Activated CD4-positive, alpha-beta memory T cell treated with anti-CD3 and anti-CD28 coated beads for 36 hours (primary cell): ENCODE measurements at places on chromosomes 7 and 10.

DNA sequence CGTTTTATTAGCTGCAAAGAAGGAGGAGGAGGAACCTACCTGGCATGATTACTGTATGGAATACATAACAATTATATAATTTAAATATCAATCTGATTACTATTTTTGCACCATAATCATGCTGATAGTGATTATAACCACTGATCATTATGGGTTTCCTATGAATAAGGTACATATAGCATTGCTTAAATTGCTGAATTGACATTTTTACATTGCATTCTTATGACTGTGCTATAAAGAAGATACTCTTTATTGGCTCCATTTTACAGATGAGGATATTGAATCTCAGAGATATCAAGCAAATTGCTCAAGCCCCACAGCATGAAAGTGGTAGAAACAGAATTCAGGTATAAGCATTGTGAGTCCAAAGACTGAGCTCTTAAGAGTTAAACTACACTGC lies 23.1 kb downstream of the DKK1 start:
- no peak overlapping the region for H3K27ac ChIP-seq
- no peaks in the 10 kb centered on the region for H3K36me3 ChIP-seq
- H3K4me3 ChIP-seq, result no peak overlapping the region
- DNase-seq, result no peak
- H3K27me3 ChIP-seq, result no peaks in the 10 kb centered on the region

DNA sequence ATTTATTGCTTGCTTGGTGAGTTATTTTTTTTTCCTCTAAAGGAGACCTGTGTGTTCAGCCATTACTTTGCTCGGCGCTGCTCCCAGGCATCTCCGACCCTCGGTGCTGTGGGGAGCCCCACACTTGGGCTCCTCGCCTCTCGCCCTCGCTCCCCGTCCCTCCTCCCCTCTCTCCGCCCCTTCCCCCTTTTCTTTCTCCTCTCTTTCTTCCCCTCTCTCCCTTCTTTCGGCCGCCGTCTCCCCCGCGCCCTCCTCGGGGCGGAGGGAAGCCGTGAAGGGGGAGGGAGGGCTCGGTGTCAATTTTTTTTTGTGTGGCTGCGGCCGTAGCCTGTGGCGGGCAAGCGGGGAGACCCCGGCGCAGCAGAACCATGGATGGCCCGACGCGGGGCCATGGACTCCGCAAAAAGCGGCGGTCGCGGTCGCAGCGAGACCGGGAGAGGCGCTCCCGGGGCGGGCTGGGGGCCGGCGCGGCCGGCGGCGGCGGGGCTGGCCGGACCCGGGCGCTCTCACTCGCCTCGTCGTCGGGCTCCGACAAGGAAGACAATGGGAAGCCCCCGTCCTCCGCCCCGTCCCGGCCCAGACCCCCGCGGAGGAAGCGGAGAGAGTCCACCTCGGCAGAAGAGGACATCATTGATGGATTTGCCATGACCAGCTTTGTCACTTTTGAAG lies 1.1 kb downstream of the AUTS2 start:
- H3K27me3 ChIP-seq, result peaks cover 22% of the 10 kb centered on the region
- peaks cover 12% of the 10 kb centered on the region for H3K4me1 ChIP-seq
- H3K4me3 ChIP-seq, result peak overlapping the region; percentile 70
- H3K36me3 ChIP-seq, result no peaks in the 10 kb centered on the region

GRCh38 chr10:50316695-50317648 lies 65.7 kb upstream of the ASAH2 start:
- H3K4me3 ChIP-seq, result no peak overlapping the region
- peaks cover 28% of the 10 kb centered on the region for H3K36me3 ChIP-seq
- no peak overlapping the region for H3K27ac ChIP-seq
- peaks cover 13% of the 10 kb centered on the region for H3K4me1 ChIP-seq

DNA sequence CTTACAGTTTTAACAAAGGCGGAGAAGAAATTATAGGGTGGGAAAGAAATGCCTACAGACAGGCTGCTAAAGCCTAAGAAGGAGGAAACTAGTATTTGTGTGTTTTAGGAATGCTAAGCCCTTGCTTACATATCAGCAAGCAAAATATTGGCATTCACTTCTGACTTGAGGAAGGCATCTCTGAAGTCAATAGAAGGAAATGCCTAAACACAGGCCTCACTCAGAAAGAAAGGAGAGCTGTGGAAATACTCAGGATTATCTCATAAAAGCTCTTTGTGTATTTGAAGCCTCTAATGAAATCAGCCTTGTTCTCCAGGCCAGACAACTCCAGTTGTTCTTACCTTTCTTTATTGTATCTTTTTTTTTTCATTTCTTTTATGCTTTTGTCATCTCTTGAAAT lies 158.0 kb downstream of the AUTS2 start:
- no peak overlapping the region for H3K27ac ChIP-seq
- no peaks in the 10 kb centered on the region for H3K4me1 ChIP-seq
- no peaks in the 10 kb centered on the region for H3K36me3 ChIP-seq

DNA sequence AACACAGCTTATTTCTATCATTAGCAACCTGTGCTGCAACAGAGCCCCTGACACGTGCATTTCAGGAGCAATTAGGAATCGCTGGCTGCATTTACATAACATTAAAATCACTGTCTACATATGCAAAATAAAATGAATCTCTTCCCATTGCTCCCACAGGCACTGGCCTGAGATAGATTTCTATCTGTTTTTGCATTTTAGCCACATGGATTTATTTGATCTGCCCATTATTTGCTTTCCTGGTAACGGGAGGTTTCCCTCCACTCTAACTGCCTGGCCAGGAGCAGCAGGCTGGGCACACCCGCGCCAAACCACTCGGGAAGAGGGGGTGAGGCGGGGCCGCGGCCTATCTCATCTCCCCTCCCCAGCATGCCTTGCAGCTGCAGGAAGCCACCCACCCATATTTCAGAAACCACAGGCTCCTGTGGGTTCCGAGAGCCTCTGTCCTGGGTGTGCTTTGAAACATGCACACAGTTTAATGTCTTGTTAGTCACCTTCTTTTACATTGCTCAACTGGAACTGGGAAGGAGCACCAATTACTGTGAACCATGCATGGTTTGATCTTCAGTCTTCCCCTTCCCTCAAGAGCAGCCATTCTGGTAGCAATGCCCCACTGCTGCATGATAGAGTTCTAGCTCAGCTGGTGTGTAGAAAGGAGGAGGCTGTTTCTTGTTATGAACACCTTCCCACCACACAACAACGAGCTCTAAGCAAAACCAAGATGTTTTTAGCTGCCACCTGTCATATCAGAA lies 37.7 kb upstream of the IKZF1 start:
- no peaks in the 10 kb centered on the region for H3K36me3 ChIP-seq
- H3K27me3 ChIP-seq, result no peaks in the 10 kb centered on the region
- H3K4me1 ChIP-seq, result peaks cover 96% of the 10 kb centered on the region
- H3K4me3 ChIP-seq, result peak overlapping the region; percentile 64
- peak overlapping the region; percentile 96 for H3K27ac ChIP-seq
- DNase-seq, result peak; percentile 90

- no peak overlapping the region for H3K4me3 ChIP-seq
- H3K36me3 ChIP-seq, result no peaks in the 10 kb centered on the region
- no peaks in the 10 kb centered on the region for H3K4me1 ChIP-seq
- no peaks in the 10 kb centered on the region for H3K27me3 ChIP-seq
- H3K27ac ChIP-seq, result no peak overlapping the region
Measured at GRCh38 chr7:94245500-94245899, 149.2 kb upstream of the COL1A2 start.

DNA sequence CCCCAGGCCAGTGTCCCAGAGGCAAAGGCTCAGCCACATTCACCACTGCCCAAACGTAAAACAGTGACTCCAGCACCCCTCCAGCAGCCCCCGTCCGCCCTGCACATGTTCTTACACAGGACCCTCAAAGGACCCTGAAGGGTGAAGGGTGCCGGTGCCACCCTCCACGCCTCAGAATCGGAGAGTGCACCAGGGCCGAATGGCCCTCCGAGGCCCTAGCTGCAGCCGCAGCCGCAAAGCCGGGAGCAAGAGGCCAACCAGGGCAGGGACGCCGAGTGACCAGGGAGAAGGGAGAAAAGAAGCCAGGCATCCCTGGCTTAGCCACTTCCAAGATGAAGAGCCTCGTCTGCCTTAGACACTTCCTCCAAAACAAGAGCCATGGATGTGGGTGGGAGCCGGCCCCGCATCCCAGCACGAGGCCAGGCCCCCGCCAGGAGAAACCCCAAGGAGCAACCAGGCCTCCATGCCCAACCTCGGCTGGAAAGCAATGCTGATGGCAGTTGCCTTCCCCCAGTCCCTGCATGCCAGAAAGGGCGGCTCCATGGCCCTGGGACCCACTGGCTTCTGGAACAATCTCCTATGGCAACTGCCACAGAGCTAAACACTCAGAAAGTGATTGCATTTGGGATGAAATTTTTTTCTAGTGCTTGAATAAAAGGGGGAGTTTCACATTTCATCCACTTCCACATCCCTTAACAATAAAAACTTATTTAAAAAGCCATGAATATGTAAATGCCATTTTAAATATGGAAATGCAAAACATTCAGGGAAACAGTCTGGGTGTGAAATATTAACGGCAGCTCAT lies 92.3 kb downstream of the MAD1L1 start:
- H3K4me1 ChIP-seq, result peaks cover 3% of the 10 kb centered on the region
- no peak overlapping the region for H3K27ac ChIP-seq
- DNase-seq, result no peak
- peaks cover 9% of the 10 kb centered on the region for H3K36me3 ChIP-seq
- no peaks in the 10 kb centered on the region for H3K27me3 ChIP-seq

DNA sequence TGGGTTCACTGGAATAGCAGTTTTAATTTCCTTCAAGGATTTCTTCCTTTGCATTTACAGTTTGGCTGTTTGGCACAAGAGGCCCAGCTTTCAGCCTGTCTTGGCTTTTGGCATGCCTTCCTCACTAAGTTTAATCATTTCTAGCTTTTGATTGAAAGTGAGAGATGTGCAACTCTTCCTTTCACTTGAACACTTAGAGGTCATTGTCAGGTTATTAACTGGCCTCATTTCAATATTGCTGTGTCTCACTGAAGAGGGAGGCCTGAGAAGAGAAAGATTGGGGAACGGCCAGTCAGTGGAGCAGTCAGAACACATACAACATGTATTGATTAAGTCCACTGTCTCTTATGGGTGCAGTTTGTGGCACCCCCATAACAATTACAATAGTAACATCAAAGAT lies 33.9 kb downstream of the PTTG1IP2 start:
- no peak overlapping the region for H3K4me3 ChIP-seq
- no peaks in the 10 kb centered on the region for H3K36me3 ChIP-seq
- no peak for DNase-seq
- H3K27me3 ChIP-seq, result no peaks in the 10 kb centered on the region

DNA sequence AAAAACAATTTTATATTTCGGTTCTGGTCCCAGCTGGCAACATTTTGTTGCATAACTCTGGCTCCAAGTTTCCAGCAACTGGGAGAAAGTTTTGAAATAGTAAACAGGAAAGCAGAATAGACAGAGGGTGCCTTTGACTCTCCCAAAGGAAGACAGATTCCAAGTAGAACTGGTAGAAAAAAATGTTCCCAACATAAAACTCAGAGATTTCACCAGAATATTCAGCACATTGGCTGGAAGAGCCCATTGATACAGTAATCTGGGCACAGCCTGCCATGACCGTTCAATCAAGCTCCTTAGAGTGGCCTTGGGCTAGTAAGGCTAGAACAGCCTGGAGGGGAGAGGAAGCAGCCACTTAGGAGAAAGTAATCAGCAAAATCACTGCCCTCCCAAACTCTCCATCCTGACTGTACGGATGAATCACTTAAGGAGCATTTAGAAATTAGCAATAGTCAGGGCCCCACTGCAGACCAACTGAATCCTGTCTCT lies 120.4 kb downstream of the CUBN start:
- DNase-seq, result no peak
- peaks cover 27% of the 10 kb centered on the region for H3K4me1 ChIP-seq
- no peak overlapping the region for H3K4me3 ChIP-seq
- peaks cover 6% of the 10 kb centered on the region for H3K36me3 ChIP-seq
- peaks cover 7% of the 10 kb centered on the region for H3K27me3 ChIP-seq

DNA sequence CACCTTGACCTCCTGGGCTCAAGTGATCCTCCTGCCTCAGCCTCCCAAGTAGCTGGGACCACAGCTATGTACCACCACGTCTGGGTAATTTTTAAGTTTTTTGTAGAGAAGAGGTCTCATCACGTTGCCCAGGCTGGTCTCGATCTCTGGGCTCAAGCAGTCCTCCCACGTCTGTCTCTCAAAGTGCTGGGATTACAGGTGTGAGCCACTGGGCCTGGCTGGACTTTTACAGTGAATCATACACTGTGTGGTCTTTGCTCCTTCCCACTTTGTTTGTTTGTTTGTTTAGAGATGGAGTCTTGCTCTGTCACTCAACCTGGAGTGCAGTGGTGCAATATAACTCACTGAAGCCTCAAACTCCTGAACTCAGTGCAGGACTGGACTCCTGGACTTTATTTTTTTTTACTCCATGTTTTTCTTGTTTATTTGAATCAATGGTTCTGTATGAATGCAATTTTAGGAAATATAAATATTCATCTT lies 12.5 kb downstream of the PPIA start:
- H3K36me3 ChIP-seq, result no peaks in the 10 kb centered on the region
- H3K4me1 ChIP-seq, result peaks cover 4% of the 10 kb centered on the region
- no peaks in the 10 kb centered on the region for H3K27me3 ChIP-seq
- no peak overlapping the region for H3K4me3 ChIP-seq
- DNase-seq, result no peak
- H3K27ac ChIP-seq, result no peak overlapping the region

DNA sequence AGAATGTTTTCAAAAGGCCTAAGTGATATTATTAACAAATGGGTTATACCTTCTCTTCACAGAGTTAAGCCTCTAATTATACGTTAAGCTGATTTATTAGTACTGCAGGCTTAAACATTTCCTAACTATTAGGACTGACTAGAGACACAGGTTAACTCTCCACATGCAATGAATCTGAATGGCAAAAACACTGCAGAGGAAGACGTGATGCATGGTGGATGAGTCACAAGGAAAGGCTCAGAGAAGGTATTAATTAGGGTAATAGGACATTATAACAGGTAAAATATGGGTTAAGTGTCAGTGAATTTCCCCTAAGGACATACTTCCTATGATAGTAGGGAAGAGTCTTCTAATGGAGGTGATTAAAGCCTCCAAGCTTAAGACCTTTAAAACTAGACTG lies 24.7 kb upstream of the SEM1 start:
- H3K36me3 ChIP-seq, result no peaks in the 10 kb centered on the region
- H3K4me1 ChIP-seq, result no peaks in the 10 kb centered on the region
- no peak overlapping the region for H3K27ac ChIP-seq
- no peak overlapping the region for H3K4me3 ChIP-seq

- no peaks in the 10 kb centered on the region for H3K36me3 ChIP-seq
- peaks cover 13% of the 10 kb centered on the region for H3K27me3 ChIP-seq
- no peaks in the 10 kb centered on the region for H3K4me1 ChIP-seq
- peak; percentile 37 for DNase-seq
Measured at GRCh38 chr7:18177815-18178660, 150.4 kb upstream of the PRPS1L1 start.

DNA sequence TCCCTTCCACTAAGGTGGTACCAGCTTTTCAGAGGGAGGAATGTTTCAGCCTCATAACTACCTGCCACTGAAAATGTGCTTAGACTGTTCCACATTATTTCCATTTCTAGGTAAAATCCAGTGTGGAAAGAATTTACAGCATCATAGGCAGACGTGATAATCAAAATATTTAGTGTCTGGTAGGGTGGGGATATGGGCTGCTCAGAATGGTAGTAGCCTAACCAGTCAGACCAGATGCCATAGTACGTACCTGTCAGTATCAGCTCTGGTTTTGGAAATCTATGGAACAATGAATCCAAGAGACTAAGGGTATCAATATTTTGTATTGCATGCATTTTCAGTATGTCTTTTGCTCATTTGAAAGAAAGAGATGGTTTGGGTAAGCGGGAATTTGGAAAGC lies 76.8 kb upstream of the APBB1IP start:
- no peaks in the 10 kb centered on the region for H3K36me3 ChIP-seq
- no peak overlapping the region for H3K4me3 ChIP-seq
- no peak overlapping the region for H3K27ac ChIP-seq
- DNase-seq, result no peak
- peaks cover 1% of the 10 kb centered on the region for H3K27me3 ChIP-seq
- peaks cover 11% of the 10 kb centered on the region for H3K4me1 ChIP-seq

GRCh38 chr10:102096449-102096848 lies 23.7 kb downstream of the LDB1 start:
- H3K4me3 ChIP-seq, result no peak overlapping the region
- DNase-seq, result no peak
- H3K27me3 ChIP-seq, result no peaks in the 10 kb centered on the region
- H3K36me3 ChIP-seq, result peaks cover 2% of the 10 kb centered on the region
- no peak overlapping the region for H3K27ac ChIP-seq
